ENCODE measurements at places on chromosomes 2 and 18.

GRCh38 chr2:65019010-65019409 is 29.8 kb downstream of the SLC1A4 start:
- DNase-seq: no peak

GRCh38 chr2:33791625-33792024 is 192.5 kb upstream of the FAM98A start:
- no peak for DNase-seq

GRCh38 chr2:29053223-29053622 is 21.1 kb downstream of the PCARE start:
- no peak for DNase-seq

DNA sequence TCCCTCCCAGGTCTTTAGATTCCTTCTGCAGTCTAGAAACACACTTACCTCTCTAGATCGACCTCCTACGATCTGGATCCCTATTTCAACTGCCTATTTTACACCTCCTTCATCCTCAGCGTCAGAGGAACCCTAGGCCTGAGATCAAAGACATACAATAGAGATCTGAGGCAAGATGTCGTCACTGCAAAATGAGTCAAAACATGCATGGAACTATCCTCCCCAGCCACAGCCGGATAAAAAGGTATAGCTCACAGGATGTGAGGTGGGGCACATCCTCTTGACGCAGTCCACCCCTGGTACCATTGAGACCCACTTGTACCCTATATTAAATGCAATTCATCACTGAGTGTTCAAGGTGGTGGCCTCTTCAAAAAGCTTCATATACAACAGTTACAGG is 63.7 kb upstream of the DNAJC10 start:
- no peak for DNase-seq

DNA sequence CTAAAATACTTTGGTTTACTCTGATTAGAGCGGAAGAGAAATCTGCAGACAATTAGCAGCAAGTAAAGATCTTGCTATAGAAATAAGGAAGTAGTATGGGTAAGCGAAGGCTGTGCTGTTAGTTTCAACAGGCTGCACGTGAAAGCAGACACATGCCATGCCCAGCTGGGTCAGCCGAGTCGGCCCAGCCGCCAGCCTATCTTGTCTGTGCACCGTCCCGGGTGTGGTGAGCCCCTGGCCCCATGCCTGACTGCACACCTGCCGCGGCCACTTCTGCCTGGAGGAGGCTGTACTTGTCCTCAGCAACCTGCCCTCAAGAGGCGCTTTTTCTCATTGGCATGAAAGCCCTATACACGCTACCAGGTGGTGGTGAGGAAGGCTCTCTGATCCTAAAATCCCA is 185.5 kb downstream of the SEPTIN10 start:
- no peak for DNase-seq

DNA sequence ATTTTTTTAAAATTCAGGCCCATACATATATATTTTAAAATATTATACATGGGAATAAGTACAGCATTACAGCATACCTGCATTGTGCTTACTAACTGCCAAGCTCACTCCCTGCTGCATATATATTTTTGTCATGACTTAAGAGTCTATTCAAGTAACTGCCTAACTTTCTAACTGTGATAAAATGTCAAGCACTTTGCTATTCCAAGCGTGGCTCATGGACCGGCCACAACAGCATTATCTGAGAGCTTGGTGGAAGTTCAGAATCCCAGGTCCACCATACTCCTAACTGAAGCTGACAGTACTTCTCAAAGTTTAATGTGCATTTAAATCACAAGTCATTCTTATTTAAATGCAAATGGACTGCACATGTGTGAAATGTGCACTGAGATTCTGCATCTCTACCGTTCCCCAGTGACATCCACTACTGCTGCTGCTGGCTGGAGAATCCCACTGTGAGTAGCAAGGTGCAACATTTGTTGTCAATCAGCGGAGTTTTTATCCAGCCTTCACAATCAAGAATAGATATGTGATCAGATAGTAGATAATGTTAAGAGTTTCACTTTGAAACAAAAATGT is 79.1 kb downstream of the DYM start:
- no peak for DNase-seq

DNA sequence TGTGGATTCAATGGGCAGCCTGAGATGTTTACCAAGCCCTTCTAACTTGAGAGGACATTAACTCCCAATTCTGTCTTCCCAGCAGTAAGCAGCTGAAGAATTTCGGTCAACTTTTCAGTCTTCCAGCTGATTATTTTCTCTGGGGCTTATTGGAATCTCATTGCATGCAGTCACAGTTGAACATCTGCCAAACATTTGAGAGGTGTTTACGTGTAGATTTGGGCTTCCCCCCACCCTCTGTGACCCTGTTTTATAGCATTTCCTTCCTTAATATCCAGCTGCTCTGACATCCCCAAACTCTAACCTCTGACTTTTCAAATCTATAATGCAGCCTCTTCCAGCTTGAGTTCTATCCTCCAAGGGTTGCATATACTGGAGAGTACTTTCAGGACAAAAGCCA is 16.5 kb upstream of the VIT start:
- no peak for DNase-seq

- no peak for DNase-seq
Observed at GRCh38 chr2:216534809-216535208, 36.2 kb downstream of the RPL37A start.

GRCh38 chr2:107362993-107363392 is 463.7 kb upstream of the RGPD4 start:
- DNase-seq: no peak

DNA sequence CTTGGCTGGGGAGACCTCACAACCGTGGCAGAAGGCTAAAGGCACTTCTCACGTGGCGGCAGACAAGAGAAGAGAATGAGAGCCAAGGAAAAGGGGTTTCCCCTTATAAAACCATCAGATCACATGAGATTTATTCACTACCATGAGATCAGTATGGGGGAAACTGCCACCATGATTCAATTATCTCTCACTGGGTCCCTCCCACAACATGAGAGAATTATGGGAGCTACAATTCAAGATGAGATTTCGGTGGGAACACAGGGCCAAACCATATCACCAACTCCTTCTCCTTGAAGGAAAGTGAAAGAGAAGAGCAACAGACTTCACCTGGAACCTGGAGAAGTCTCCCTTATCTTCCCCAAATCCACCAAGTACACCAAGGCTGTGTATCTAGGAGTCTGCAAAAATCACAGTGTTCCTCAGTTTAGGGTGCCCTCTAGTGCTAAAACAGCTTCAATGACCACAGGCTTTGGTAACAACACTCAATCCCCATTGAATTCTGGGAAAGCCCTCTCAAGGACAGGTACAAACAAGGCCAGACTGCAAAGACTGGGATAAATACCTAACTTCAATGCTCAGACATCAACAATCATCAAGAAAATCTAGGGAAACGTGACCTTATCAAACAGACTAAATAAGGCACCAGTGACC is 148.8 kb upstream of the SRD5A2 start:
- DNase-seq: no peak

DNA sequence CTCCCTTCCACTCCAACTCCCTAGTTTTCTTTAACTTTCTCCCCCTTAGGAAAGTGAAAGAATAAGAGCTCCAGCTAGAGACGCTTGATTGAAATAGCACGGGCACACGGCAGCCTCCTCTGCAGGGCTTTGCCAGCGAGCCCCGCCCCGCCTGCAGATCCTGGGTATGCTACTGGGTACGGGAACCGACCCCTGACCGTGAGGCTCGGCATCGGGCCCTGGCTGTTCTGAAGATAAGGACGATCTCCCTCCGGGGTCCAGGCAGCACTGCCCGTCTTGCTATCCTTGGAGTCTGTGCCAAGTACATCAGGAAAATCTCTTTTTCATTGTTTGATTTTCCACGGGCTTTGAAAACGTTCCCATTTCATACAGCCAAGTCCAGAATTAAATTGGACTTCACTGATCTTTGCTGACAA is 284.5 kb downstream of the MTX2 start:
- no peak for DNase-seq

DNA sequence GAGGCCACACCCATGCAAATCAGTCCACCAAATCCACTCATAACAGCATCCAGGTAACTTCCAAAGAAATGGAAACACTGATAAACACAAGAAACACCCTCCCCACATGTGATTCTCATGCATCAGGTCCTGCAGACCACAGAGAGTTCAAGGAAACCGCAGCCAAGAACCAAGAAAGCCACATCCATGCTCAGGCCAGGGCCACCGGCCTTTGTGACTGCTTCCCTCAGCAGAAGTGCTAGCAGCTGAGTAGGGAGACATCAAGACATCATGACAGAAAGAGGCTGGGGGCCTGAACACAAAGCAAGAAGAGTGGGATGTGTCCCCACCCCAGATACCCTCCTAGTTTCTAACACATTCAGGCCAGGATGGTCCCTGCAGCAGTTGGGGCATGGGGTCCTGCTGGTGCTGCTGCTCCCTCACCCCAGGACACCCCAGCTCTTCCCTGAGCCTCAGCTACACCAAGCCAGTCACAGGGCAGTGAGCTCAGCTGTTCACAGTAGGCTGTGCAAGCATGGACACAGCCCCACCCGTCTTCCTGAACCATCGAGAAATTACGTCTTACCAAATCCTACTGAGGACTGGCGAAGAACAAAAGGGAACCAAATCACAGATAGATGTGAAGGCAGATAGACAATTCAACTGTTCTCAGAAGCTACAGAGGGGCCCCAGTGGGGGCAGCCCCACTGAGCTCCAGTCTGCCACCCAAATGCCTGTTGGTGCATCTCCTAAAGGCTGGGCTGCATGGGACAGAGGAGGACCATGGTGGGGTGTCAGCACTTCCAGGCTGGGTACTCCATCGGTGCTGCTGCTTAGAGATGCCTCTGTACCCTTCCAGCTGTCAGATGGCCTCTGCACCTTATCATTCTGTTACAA is 60.9 kb downstream of the HDAC4 start:
- DNase-seq: no peak
